ENCODE measurements at places on chromosomes 12 and 14. TPM values are rescaled to one million over a fixed set of nuclear protein-coding genes. Genes with fewer than 3 reads are reported as not detected.

The HOTAIR gene
- total RNA-seq = 4.8 TPM

The CNTN1 gene
- total RNA-seq = 37.3 TPM

The SENP1 gene
- 21.4 TPM for total RNA-seq

The ATP2A2 gene
- 222 TPM for total RNA-seq

The ARMH4 gene
- 8.5 TPM for total RNA-seq

The PIP4K2C gene
- 27.4 TPM for total RNA-seq

The IL23A gene
- not detected for total RNA-seq

The OTOGL gene
- 0.46 TPM for total RNA-seq

The JKAMP gene
- 24.4 TPM for total RNA-seq

The FGD4 gene
- 26.7 TPM for total RNA-seq

The OR4L1 gene
- total RNA-seq = not detected

The TAS2R46 gene
- 2.4 TPM for total RNA-seq

The SERPINA10 gene
- total RNA-seq = not detected

The IL26 gene
- total RNA-seq = not detected

The FGF23 gene
- not detected for total RNA-seq

The DAAM1 gene
- total RNA-seq = 73.7 TPM

The TMTC1 gene
- total RNA-seq = 63.8 TPM

The INHBC gene
- total RNA-seq = not detected

The TBC1D30 gene
- total RNA-seq = 0.60 TPM

The CACNA2D4 gene
- total RNA-seq = 7.3 TPM

The ZNF891 gene
- 2.8 TPM for total RNA-seq

The PRH2 gene
- total RNA-seq = not detected
